ENCODE measurements at places on chromosomes 12 and 14.

GRCh38 chr12:56086096-56086495 is 6.1 kb downstream of the ERBB3 start:
- no peak overlapping the region for H3K27ac ChIP-seq
- H3K36me3 ChIP-seq, result peaks cover 20% of the 10 kb centered on the region
- peaks cover 8% of the 10 kb centered on the region for H3K27me3 ChIP-seq
- H3K4me3 ChIP-seq, result no peak overlapping the region
- no peak for DNase-seq
- H3K4me1 ChIP-seq, result peaks cover 31% of the 10 kb centered on the region

DNA sequence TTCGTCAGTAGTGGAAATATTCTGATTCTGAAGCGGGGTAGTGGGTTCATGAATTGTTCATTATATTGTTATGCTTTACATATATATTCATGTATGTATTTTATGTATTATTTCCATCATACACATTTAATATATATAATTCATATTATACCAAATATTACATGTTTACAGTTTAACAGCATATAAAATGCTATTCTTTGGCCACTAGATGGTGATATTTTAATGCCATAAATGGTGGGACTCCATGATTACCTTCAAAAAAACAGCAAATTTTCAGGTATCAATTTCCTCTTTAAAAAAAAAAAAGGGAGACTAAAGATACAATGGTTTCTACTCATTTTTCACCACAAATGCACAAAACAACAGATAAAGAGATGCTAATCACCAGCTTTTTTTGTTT is 41.0 kb downstream of the BDKRB1 start:
- no peaks in the 10 kb centered on the region for H3K27me3 ChIP-seq
- H3K36me3 ChIP-seq, result peaks cover 4% of the 10 kb centered on the region
- H3K4me3 ChIP-seq, result no peak overlapping the region
- no peak for DNase-seq
- H3K27ac ChIP-seq, result no peak overlapping the region
- H3K4me1 ChIP-seq, result no peaks in the 10 kb centered on the region

DNA sequence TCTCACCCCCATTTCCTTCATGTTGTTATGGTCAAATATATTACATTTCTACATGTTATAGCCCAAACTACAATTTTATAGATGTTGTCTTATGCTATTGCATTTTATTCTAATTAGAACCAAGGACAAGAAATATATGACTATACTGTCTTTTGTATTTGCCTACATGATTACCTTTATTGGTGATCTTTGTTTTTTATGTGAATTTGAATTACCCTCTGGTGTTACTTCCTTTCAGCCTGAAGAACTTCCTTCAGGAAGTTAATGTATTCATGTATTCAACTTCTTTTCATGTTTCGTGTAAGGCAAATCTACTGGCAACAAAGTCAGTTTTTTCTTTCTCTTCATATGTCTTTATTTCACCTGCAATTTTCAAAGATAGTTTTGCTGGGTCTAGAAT is 8.7 kb upstream of the B3GNT4 start:
- H3K27ac ChIP-seq, result no peak overlapping the region
- no peak for DNase-seq
- no peak overlapping the region for H3K4me3 ChIP-seq
- no peaks in the 10 kb centered on the region for H3K4me1 ChIP-seq

DNA sequence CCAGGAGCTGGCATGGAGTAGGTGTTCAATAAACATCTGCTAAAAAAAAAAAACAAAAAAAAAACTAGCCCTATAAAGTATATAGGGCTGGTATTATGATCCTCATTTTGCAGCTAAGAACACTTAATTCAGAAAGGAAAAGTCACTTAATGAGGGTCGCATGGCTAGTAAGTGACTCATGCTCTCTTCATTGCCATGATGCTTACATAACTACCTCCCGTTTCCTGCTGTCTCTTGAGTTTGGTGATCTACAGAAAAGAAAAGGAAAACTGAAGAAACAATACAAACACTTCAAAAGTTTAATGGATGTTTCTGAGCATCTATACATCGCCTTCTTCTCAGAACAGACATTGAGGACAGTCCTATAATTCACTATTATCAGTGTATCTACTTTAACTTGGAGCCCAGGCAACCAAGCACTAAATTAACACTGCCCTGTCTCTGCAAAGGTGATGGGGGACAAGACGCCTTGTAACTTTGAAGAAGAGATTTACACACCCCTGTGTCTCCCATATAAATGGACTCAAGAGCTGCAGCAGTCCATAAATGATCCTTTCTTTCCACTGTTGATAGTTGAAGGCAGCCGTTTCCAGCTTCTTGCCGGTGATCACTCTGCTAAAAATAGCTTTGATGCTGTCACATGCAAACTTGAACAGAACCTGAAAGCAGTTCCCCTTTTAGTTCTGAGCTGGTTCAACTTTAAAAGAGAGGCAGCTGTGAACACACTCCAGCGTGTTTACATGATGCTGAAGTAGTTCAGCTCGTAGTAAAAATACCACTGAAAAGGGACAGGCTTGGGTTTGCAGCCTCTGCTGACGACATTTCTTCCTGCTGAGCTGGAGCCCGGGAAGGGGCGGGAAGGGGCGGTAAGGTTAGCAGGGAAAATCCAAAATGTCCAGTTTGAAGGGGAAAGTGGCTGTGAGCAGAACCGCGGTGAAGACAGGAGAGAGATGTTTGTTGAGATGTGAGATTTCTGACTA is 113.3 kb downstream of the FOXN3 start:
- H3K27ac ChIP-seq, result peak overlapping the region; percentile 89
- H3K36me3 ChIP-seq, result no peaks in the 10 kb centered on the region

GRCh38 chr12:42130672-42131402 is 13.8 kb downstream of the GXYLT1 start:
- no peaks in the 10 kb centered on the region for H3K4me1 ChIP-seq
- DNase-seq, result no peak
- H3K27ac ChIP-seq, result no peak overlapping the region
- no peaks in the 10 kb centered on the region for H3K36me3 ChIP-seq

DNA sequence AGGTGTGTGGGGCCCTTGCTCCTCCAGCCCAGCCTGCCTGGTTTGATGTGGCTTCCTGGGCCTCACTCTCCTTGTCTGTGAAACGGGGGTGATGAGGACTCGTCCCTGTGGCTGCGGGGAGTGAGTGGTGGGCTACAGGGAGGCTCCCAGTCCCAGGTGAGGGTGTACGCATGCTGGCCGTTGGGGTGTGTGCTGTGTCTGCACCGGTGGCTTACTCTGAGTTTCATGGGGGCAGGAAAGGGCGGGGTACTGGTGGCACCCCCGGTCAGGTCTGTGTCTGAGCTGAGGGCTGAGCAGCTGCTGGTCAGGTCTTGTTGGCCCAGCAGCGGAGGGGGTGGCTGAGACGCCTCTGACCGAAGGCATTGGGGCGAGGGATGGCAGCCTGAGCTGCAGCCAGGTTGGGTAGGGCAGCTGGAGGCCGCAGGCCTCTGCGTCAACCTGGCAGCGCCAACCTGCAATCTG is 11.2 kb downstream of the ULK1 start:
- H3K27me3 ChIP-seq, result no peaks in the 10 kb centered on the region
- no peak overlapping the region for H3K4me3 ChIP-seq
- H3K36me3 ChIP-seq, result peaks cover 92% of the 10 kb centered on the region
- H3K4me1 ChIP-seq, result peaks cover 8% of the 10 kb centered on the region
- no peak for DNase-seq

- H3K27me3 ChIP-seq, result no peaks in the 10 kb centered on the region
- no peak overlapping the region for H3K27ac ChIP-seq
- H3K4me3 ChIP-seq, result no peak overlapping the region
- H3K36me3 ChIP-seq, result no peaks in the 10 kb centered on the region
Measured at GRCh38 chr14:55800156-55800785, 220.3 kb downstream of the KTN1 start.

DNA sequence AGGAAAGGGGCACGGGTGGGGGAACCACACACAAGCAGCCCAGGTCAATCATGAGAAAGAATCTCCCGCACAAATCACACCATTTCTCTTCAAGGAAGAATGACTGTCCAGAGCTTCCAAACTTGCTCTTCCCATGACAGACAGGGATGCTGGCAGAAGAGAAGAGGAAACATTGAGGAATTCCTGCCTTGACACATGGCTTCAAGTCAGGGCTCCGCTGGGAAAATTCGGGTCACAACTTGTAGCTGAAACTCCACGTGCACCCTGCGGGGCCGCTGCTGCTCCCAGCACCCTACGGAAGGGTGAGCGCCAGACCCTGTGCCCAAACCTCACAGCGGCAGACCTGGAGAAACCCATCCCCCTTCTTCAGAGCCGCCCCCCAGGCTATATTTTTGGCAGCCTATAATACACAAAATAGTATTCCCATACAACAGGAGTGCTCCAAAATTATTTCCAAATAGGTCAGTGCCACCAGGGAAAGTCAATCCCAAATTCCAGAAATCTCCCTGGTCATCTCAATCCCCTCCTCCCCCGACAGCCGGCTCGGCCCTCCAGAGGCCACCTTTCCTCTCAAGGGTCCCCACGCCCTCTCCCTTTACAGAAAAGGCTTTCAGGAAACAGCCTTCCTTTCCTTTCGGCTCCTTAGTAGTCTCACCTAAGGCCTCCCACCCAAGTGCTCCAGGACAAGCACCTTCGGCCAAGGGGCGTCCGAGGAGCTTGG is 1.3 kb downstream of the TMEM132D start:
- no peak for DNase-seq
- H3K27me3 ChIP-seq, result peaks cover 27% of the 10 kb centered on the region
- peak overlapping the region; percentile 43 for H3K4me3 ChIP-seq
- H3K27ac ChIP-seq, result no peak overlapping the region
- H3K36me3 ChIP-seq, result no peaks in the 10 kb centered on the region
